Gastroesophageal sphincter (tissue), 4 donors: ENCODE measurements at places on chromosomes 6 and 20.

GRCh38 chr6:38208028-38208427, 388.5 kb downstream of the ZFAND3 start:
- no peak for ATAC-seq

GRCh38 chr6:30323806-30324205, 2.9 kb upstream of the TRIM39 start:
- ATAC-seq, result no peak

- no peak for ATAC-seq
These were observed 112.1 kb upstream of the BCLAF1 start for GRCh38 chr6:136401749-136402148.

DNA sequence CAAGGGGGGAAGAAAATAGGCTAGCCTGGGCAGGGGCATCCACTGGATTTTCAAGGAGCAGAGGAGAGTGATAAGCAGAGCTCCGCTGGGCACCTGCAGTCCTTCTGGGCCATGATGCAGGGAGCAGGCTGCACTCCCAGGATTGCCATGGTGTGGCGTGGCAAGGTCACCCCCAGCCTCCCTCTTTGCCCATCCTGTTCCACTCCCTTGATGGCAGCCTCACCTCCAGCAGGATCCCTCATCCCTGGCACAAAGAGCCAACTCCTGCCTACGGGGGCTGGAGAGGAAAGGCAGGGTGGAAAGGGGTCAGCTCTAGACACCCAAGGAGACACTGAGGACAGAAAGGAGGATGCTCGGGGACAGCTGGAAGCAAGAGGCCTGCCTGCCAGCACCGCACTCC, 22.4 kb upstream of the MYMX start:
- no peak for ATAC-seq

DNA sequence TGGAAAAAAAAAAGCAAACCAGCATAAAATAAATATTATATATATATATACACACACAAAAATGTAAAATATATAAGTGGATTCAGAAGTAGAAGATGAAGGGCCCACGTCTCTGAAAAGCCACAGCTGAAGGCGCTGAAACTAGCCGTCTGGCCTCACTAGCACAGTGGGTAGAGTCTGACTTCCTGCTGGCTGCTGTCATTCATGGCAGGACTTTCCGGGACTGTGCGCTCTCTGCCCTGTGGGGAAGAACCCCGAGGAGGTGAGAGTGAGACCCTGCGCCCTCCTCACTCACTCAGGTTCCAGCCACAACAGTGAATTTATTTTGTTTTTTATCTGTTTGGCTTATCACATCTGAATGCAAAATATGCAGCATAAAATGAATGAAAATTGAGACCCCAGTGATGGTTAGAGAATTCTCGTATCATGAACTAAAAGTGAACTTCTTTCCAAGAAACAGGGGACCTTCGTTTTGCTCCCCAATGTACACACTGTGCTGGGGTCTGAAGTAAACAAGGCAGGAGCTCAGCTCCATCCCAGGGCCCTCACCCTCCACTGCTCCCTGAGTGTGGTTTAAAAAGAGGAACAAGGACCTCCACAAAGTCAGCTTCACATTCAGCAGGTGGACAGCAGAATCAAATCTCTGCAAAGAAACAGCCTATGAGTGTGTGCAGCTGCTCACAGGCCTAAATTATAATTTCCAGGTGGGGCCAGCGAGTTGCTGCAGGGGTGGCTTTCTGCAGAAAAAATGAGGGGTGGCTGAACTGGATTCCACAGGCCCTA, 1.3 kb upstream of the RAMACL start:
- no peak for ATAC-seq

- peak; percentile 63 for ATAC-seq
These were observed 50.7 kb upstream of the SIRPA start for GRCh38 chr20:1844325-1845162.

DNA sequence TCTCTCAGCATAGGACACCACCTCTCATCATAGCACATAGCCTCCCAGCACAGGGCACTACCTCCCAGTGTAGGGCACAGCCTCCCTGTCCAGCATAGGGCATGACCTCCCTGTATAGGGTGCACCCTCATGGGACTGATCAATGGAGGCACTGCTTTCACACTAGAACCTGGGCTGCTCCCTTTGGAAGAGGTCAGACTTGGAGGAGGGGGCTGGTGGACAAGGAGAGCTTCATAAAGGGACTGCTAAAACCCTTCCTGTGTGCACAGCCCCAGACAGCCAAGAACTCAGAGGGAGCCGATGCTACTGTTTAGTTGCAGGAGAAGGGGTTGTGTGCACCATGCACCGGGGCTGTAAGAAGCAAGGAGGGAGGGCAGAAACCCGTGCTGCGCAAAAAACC, 21.9 kb upstream of the CST4 start:
- no peak for ATAC-seq

GRCh38 chr20:44549123-44549522, 27.3 kb upstream of the SERINC3 start:
- ATAC-seq, result no peak

- ATAC-seq, result peak; percentile 53
These were observed 795.9 kb downstream of the MAFB start for GRCh38 chr20:39893003-39893685.

GRCh38 chr6:31169123-31169857, 1.2 kb downstream of the POU5F1 start:
- ATAC-seq, result no peak

- ATAC-seq, result no peak
These were observed 21.7 kb upstream of the SSTR4 start for GRCh38 chr20:23013429-23013828.

GRCh38 chr6:64404396-64404795, 768.8 kb downstream of the PHF3 start:
- ATAC-seq, result no peak

DNA sequence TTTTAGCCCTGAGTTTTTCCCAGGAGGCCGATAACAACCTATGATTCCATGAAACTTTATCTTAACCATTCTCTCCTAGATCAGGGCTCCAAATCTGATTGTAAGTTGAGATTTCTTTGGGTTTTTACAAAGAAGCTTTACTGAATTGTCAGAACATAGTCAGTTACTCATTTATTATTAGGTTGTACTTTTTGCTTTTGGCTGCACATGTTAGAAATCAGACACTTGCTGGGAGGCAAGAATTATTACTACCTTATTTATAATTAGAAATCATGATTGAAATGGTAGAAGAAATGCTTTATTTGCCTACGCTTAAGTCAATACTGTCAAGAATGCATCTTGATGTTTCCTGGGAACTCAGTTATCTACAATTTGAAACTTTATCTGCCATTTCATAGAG, 63.3 kb downstream of the KCNS1 start:
- ATAC-seq, result no peak

GRCh38 chr6:134468633-134469032, 150.7 kb upstream of the SGK1 start:
- no peak for ATAC-seq

DNA sequence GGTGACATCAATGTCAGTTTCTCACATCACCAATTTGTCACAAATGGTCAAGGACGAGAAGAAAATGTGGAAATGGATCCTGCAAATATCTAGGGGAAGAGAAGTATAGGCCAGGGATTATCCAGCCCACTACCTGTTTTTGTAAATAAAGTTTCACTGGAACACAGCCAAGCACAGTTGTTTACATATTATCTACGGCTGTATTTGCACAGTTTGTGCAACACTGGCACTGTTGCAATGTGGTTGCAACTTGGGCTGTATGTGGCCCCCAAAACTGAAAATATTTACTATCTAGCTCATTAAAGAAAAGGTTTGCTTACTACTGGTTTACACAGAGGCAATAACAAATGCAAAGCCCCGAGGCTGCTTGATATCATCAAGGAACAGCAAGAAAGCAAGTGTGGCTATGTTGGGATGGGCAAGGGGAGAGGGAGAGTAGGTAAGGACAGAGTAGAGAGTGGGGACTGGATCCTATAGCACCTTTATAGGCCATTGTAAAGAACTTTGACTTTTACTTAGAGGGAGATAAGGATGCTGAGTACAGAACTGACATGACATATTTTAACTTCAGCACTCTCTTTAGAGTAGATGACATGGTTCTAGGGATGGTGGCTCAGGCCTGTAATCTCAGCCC, 11.8 kb upstream of the STXBP5 start:
- ATAC-seq, result no peak

GRCh38 chr6:624979-625378, 31.9 kb downstream of the HUS1B start:
- peak; percentile 67 for ATAC-seq

DNA sequence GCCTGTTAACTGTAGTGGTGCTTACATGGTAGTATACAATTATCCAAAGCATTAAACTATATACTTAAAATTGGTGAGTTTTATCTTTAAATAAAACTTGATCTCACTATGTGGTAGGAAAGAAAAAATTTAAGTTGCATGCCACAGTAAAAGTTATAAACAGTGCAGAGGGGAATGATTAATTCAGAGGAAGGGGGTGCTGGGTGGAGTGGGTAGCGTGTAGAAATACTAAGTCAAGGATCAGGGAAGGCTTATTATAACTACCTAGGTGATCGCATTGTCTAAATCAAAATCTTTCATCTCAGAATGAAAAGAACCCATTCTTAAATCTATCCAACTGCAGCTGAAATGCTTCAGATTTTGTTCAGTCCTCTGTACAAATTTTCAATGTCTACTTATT, 428.3 kb downstream of the ADGRB3 start:
- ATAC-seq, result no peak

DNA sequence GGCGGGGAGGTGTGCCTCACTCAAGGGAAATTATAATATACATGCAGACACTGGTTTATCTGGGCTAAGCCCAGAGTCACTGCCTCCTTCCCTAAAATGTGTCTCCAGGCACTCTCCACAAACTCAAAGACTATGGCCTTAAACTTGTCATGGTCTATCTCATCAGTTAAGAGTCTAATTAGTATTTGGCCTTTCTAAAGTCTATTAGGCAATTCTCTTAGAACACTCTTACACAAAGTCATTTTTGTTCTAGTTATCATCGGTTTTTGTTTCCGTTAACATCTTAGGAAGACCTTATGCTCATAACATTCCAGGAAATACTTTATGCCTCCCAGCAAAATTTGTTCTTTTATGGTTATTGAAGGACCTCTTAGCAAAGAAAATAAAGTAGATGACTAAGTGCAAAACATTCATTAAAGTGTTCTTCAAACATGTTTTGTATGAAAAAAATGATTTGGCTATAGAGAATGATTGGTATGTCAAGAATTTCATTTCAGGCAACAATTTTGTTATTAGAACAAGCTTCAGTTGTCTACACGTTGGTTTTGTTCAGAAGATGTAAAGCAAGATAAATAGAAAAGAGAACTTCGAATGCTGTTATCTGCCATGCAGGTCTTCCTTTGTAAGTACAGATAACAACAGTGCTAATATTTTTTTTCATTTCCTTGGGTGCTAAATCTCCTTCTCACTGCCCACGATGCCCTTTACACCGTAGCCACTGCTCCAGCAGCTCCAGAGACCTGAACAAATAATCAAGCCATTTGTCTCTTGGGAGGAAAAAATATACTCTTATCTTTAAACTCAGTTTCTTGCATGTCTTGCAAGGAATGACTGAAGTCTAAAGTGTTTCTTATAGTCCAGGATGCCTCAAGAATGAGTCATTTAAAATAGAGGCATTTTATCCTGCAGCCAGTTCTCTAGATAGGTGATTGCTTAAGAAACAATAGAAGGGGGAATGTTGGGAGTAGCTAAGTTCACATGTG, 170.4 kb downstream of the HTR1B start:
- no peak for ATAC-seq

DNA sequence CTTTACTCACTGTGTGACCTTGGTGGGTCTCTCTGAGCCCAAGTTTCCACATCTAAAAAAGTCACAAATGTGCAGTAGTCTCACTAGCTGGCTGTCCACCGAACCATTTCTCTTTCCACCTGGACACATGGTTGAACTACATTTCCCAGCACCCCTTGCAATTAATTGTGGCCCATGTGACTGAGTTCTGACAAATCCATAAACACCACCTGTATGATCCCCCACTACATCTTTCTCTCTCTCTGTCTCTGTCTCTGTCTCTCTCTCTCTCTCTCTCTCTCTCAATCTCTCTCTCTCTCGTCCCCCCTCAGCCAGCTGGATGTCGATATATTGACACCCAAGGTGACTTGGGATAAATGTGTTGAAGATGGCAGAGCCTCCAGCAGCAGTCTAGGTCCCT, 42.8 kb downstream of the SNHG17 start:
- ATAC-seq, result no peak

DNA sequence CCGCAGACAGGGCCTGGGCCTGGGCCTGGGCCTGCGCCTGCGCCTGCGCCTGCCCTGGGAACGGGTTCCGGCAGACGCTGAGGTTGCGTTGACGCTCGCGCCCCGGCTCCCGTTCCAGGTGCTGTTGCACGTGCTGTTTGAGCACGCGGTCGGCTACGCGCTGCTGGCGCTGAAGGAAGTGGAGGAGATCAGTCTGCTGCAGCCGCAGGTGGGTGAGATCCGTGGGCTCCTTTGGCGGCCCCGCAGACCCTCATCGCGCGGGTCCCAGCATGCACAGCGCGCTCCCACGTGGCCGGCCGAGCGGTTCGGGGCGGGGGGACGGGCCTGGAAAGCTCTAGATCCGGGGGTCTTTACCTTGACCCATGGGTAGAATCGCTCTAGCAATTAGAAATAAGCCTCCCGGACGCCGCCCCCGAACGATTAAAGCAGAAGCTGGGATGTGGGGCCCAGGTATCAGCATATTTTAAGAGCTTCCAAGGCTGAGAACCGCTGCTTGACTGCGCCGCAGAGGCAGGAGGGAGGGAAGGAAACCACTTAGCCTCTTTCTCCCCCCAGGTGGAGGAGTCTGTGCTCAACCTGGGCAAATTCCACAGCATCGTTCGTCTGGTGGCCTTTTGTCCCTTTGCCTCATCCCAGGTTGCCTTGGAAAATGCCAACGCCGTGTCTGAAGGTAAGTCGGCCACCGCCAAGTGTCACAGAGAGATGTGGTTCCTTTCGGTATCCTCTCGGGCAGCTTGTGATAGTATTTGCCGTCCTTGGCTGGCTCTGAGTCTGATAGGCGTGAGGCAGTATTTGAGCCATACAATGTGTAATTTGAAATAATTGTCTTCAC, 508 bp downstream of the NOP56 start:
- ATAC-seq, result peak; percentile 55

- ATAC-seq, result no peak
These were observed 252.9 kb upstream of the TAB2 start for GRCh38 chr6:149064660-149065015.

- ATAC-seq, result no peak
These were observed 24.2 kb downstream of the FKBP1A start for GRCh38 chr20:1368448-1369199.

GRCh38 chr6:19755181-19755580, 82.0 kb upstream of the ID4 start:
- ATAC-seq, result no peak

DNA sequence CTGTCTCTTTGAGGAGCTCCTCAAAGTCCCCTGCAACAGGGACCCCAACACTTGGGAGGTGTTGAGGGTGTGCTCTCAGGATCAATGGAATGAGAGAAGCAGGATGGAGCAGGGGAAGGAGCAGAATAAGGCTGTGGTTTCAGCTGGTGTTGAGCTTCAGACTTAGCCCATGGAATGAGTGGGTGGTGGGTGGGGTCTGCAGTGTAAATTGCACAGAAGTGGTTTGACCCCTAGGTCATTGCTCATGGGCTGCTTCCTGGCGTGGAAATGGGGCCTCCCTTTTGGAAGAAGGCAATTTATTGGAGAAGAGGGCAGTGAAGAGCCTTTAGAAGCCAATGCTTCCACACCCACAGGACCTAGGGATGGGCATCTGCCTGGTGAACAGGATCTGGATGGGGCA, 37.0 kb upstream of the KCNG1 start:
- ATAC-seq, result no peak
